ENCODE measurements at places on chromosomes 13 and 19. TPM values are rescaled to one million over a fixed set of nuclear protein-coding genes. Genes with fewer than 3 reads are reported as not detected.

Gene APC2
- 1.8 TPM for polyA plus RNA-seq

Gene STAP2
- 6.0 TPM for polyA plus RNA-seq

Gene LGALS14
- polyA plus RNA-seq: not detected

Gene KIR3DL2
- polyA plus RNA-seq: not detected

Gene RFX1
- polyA plus RNA-seq: 0.54 TPM

Gene SLC25A41
- polyA plus RNA-seq: 0.12 TPM

Gene CADM4
- polyA plus RNA-seq: 28.9 TPM

DNA sequence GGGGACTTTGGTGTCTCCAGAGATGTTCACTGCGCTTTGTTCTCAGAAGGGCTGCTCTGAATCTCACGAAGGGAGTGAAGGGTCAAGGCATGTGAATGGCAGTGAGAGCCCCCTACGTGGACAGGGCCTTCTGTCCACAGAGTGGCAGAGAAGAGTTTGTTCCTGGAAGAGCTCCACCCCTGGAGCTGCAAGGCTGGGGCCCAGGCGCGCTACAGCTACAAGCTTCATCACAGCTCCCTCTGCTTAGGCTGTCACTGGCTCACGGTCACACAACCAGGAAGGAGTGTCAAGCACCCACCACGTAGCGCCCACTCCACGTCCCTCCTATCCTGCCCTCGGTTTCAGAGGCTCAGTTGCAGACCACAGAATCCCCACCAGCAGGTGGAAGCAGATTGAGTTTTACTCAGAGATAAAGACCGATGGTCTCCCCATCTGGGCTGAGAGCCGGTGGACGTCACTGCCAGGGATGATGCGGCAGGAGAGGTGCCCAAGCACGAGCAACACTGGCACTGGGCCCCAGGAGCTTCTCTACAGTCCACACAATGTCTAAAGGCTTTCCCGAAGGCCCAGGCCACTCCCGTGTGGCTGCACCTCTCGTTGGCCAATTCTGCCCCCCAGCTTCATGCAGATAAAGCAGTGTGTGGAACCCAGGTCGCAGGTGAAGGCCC, 23.0 kb upstream of the TFDP1 start:
- DNase-seq: no peak

DNA sequence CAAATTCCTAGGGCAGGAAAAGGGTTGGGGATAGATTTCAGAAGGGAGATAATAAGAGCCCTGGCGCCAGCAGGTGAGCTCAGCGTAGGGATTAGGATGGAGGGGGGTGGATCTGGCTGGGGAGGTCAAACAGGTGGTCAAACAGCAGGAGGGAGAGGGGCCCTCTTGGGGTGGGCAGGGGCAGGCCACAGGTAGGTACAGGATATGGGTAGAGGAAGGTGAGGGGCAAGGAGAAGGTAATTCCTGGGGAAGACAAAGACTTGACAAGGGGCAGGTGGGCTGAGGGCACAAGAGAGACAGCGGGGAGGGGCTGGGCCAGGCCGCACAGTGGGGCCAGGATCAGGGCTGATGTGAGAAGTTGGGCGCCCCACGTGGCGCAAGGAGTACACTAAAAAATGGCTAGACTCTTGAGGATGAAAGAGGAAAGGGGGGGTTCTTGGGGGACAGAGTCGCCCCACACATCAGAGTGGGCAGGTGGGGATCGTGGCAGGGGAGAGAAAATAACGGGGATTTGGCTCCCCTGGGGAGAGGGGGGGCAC, 713 bp downstream of the KRI1 start:
- peak; percentile 76 for DNase-seq

- peak; percentile 56 for DNase-seq
These were observed 12.4 kb upstream of the CNFN start for GRCh38 chr19:42402376-42403116.

GRCh38 chr13:113005076-113005865, 36.3 kb downstream of the MCF2L start:
- no peak for DNase-seq

DNA sequence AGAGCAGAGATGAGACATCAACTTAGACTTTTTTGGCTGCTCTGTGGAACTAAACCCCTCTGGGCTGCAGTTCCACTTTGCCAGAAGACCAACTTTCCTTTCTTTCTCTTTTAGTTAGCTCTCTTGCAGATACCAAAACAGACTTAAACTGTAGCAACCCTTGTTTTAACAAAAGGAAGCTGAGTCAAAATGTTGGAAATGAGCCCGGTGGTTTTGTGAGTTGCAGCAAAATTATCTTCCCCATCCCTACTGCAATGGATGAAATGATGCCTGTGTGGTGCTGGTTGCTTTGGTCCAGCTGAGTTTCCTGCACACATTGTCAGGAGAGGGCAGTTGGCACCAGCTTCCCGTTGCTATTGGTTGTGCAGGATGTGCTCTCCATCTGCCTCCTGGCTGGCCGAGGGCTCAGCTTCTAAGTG, 115.3 kb downstream of the LRCH1 start:
- no peak for DNase-seq

DNA sequence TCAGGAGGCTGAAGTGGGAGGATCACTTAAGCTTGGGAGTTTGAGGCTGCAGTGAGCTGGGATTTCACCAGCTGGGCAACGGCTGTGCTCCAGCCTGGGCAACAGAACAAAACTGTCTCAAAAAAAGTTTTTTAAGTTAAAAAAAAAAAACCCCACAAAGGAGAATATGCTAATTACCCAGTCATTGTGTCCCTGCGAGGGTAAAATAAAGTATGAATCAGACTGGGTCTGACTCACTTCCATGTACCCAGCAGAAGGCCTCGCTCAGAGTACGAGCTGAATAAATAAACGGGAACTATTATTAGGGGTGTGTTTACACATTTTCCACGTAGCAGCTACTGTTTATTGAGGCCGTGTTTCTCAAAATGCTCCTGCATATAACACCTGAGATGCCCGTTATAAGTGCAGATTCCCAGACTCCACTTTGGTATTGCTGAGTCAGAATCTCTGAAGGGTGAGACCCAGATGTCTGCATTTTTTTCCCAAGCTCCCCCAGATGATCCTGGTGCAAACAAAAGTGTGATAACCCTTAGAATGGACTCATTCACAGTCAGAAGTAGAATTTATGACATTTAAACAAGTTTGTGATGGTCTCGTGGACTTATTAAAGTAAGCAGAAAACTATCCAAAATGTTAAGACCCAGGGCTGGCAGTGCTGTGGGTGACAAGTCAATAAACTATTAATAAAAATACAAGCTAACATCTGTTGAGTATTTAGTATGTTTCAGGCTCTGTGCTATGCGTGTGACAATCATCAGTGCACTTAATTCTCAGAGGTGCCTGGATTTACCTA, 28.2 kb downstream of the KCNC3 start:
- DNase-seq: no peak

- peak; percentile 87 for DNase-seq
These were observed 43.1 kb downstream of the CEBPG start for GRCh38 chr19:33416307-33417215.

DNA sequence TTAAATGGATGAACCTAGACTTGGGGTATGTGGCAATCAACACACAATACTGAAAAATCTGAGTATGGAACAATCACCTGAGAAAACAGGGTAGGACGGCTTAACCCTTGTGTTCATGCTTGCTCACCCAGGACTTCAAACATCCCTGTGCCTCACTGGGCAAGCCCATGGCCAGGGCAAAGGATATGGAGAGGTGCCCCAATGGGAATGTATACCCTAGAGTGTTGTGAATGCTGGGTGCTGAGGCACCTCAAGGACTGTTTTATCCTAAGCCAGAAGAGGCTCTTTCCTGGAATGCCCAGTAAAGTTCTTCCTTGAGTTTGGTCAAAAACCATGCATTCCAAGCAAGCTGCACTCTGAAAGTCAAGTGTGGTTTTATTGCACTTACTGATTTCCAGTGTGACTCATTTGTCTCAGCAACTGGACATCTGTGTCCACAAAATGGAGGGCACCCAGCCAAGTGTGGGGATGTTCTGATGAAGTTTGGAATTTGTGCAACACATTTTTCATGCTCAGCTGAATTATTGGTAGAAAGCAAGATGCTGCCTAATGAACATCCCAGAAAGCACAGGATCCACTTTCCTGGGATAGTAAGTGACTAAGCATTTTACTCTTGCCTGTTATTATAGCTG, 531.3 kb downstream of the RFC3 start:
- DNase-seq: no peak

DNA sequence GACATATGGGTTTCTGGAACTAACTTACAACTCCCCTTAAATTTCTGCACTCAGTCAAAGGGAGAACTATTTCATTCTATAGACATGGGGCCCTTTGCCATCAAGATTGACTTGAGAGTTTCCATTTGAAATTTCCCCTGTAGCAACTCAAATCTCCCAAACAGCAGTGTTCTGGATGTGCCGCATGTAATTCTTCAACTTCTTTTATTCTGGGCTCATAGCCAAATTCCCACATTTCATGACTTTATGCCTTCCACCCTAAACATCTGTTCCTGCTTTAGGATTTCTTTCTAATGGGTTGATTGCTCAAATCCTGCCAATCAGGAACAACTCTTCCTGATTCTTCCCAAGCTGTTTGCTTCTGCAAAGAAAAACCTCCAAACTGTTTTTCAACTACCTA, 336.0 kb downstream of the TBC1D4 start:
- no peak for DNase-seq

- DNase-seq: no peak
These were observed 23.8 kb upstream of the TM9SF2 start for GRCh38 chr13:99477493-99477892.

- DNase-seq: peak; percentile 57
These were observed 3.4 kb downstream of the PTGIR start for GRCh38 chr19:46621191-46622117.

GRCh38 chr13:58933475-58933874, 1230.3 kb downstream of the DIAPH3 start:
- DNase-seq: no peak

DNA sequence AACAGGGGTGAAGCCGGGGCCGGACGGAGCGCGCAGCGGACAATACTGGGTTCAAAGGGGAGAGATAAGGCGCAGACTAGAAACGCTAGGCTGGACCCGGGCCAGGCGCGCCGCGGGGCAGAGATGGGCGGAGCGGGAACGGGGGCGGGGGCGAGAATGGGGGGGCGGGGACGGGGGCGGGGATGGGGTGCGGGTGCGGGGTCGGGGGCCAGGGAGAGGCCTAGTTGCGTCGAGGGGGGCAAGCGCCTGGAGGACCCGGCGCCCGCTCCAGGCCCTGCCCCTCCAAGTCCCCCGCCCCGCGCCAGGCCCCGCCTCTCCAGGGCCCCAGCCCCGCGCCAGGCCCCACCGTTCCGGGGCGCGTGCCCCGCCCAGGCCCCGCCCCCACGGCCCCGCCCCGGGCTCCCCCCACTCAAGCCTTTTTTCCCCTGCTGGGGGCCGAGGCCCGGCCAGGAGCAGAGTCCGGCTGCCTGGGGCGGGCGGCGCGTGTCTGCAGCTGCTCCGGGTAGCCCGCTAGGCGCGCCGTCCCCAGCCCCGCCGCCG, at the start of gene CERS4:
TSS of gene CERS4 (plus strand) at position 449 of the 540 bp plus-strand sequence. CDS start 41,707 bp downstream, outside the sequence.
- DNase-seq: peak; percentile 98

DNA sequence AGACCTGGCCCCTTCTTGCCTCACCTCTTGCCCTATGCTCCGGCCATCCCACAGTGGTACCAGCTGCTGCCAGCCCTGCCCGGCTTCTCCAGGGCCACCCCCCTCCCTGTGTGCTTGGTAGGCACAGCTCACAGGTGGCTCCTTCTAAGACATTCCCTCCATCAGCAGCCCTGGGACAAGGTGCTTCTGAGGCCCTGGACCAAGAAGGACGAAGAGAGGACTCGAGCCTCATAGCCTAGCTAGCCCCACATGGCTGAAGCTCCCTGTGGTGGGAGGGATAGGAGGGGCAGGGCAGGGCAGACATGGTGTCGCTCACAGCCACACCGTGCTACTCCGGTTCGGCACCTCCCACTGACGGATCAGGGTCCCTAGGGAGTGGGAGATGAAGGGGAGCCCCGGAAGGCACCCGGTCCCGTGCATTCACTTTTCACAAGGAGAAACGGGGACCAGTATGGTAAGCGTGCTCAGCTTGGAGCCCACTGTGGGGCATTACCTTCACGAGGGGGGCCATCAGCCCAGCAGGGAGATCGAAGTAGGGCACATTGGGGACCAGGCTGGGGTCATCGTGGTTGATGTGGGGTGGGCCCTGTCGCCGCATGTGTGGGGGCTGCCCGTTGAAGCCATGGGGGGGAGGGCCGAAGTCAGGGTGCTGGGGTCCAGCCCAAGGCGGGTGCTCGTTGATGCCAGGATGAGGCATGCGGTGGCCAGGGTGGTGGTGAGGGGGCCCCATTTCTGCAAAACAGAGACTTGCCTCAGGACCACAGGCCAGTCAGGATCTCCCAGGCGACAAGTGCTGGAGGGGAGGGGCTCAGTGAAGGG, 19.5 kb downstream of the CHERP start:
- DNase-seq: no peak

DNA sequence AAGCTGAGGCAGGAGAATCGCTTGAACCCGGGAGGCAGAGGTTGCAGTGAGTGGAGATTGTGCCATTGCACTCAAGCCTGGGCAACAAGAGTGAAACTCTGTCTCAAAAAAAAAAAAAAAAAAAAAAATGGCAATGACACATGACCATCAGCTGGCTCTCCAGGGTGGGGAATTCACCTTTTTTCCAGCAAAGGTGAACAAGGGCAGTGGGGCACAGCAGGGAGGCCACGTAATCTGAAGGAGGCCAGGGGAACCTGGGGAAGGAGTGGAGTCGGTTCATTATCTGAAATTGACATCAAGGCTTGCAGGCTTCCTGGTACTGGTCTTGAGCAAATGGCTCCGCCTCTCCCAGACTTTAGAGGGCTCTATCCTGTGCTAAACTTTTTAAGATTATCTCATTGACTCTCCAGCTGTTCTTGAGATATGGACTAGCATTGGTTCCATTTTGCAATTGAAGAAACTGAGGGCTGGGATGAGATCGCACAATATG, 28.1 kb downstream of the KEAP1 start:
- peak; percentile 1 for DNase-seq

DNA sequence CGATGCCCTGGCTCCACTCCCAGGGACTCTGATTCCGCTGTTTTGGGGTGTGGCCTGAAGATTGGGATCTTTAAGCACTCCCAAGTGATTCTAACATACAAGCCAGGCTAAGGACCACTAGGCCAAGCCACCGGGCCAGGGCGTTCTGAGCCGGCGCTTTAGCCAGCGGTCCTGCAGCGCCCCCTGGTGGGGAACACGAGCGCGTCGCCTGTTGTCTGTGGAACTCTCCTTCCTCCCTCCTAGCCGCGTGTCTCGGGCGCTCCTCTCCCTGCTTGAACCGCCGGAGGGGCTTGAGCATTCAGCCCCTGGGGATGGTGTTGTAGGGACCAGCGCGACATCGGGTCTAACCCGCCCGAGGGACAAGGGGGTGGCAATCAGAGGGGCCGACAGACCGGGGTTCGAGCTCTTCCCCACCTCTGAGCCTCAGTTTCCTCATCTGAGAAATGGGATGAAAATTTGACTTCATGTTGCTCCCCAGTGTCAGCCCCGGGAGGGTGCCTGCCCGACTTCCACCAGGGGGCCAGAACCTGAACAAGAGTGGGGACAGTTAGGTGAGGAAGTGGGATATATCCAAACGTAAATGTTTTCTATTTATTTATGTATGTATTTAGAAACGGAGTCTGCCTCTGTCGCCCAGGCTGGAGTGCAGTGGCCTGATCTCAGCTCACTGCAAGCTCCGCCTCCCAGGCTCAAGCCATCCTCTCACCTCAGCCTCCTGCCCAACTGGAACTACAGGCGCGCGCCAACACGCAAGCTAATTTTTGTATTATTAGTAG, 18.0 kb upstream of the PNMA8B start:
- DNase-seq: peak; percentile 87

- no peak for DNase-seq
These were observed 209.7 kb downstream of the RBM26 start for GRCh38 chr13:79196366-79196765.
